ENCODE measurements at places on chromosomes 16 and 17.

DNA sequence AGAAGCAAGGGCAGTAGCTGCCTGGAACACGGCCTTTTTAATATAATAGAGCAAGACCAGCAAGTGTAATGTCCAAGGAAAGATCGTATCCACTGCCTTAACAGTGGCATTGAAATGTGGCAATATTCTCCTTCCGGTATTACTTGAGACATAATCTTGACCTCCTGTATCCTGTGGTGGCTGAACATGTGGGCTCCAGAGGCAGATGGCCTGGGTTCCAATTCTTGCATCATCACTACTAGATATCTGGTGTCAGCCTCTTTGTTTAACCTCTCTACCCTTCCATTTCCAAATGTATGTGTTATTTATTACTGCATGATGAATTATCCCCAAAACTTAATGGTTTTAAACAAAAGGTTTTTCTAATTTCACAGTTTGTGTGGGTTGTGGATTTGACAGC, 3.5 kb upstream of the CDYL2 start:
- no peak for DNase-seq

GRCh38 chr17:78908426-78908825, 5.4 kb upstream of the CEP295NL start:
- no peak for DNase-seq

DNA sequence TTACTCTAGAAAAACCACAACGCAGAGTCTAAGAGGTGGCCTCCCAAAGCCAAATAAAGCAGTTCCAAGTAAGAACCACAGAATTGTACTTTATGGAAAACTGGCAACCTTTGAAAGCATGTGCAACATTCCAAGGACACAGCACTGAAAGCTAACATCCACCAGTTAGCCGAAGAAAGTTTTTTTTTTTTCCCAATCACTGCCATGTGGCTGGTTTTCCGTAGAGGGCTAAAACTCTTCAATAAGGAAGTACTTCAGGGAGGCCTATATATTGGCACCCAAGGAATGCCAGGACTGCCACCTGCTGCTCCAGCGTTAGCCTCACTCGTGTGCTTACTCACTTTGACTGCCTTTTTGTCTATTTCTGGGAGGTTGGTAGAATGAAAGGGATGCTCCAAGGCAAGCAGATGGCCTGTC, 25.2 kb downstream of the CEP95 start:
- no peak for DNase-seq

DNA sequence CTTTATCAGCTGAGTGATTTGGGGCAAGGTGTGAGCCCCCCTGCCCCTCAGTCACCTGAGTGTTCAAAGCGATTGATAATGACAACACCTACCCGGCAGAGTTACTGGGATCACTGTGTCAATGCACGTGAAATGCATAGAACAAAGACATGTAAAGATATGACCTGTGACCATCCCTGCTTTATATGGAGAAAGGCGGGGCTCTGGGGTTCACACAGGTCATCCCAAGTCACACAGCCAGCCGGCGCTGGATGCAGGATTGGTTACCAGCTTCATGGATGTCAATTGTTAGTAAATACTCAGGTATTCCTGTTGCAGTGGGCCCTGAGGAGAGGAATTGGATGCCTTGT, 64.4 kb downstream of the CRISPLD2 start:
- no peak for DNase-seq

- DNase-seq = no peak
Measured at GRCh38 chr17:81032641-81033480, 2.1 kb upstream of the BAIAP2 start.

Measured in suppressor macrophage (primary cell).